Foreskin keratinocyte (primary cell): ENCODE measurements at places on chromosomes 6 and 20. TPM values are rescaled to one million over a fixed set of nuclear protein-coding genes. Genes with fewer than 3 reads are reported as not detected.

Gene RTN4IP1
- 10.7 and 12.9 TPM in 2 replicates for total RNA-seq

Gene ADAM33
- total RNA-seq: not detected in 2 replicates

Gene FOXQ1
- total RNA-seq: 2.8 and 4.5 TPM in 2 replicates

Gene SEC63
- 34.2 and 41.9 TPM in 2 replicates for total RNA-seq

Gene ABHD16B
- total RNA-seq: not detected in 2 replicates

DNA sequence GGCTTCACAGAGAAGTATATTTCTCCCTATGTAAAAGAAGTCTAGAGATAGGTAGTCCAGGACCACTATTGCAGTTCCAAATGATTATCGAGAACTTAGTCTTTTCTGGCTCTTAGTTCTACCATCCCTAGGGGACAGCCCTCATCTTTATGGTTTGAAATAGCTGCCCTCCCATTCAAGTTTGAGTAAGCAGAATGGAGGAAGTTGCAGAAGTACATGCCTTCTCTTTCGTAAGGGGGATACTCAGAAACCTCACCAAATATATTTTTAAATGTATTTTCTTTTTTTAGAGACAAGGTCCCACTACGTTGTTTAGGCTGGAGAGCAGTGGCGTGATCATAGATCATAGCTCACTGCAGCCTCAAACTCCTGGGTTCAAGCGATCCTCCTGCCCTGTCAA is 236.8 kb upstream of the RREB1 start:
- DNase-seq: no peak

- DNase-seq: no peak
Observed at GRCh38 chr6:78896227-78896626, 28.9 kb downstream of the IRAK1BP1 start.

GRCh38 chr6:134007077-134007476 is 45.3 kb downstream of the SLC2A12 start:
- DNase-seq: no peak

- no peak for DNase-seq
Observed at GRCh38 chr6:20126789-20127653, 85.2 kb downstream of the MBOAT1 start.

DNA sequence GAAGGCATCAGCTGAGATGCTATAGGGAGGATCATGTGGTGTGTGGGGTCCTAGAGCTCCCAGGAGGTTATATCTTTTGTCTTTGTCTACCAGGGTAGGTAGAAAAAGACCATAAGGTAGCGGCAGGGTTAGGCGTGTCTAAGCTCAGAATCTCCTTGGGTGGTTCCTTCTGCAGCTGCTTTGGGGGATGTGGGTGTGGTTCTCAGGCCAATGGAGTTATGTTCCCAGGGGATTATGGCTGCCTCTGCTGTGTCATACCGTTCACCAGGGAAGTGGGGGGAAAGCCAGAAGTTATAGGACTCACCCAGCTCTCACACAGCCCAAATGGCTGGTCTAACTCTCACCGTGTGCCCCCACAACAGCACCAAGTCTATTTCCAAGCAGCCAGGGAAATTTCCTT is 107.4 kb upstream of the ADGRB3 start:
- DNase-seq: no peak

DNA sequence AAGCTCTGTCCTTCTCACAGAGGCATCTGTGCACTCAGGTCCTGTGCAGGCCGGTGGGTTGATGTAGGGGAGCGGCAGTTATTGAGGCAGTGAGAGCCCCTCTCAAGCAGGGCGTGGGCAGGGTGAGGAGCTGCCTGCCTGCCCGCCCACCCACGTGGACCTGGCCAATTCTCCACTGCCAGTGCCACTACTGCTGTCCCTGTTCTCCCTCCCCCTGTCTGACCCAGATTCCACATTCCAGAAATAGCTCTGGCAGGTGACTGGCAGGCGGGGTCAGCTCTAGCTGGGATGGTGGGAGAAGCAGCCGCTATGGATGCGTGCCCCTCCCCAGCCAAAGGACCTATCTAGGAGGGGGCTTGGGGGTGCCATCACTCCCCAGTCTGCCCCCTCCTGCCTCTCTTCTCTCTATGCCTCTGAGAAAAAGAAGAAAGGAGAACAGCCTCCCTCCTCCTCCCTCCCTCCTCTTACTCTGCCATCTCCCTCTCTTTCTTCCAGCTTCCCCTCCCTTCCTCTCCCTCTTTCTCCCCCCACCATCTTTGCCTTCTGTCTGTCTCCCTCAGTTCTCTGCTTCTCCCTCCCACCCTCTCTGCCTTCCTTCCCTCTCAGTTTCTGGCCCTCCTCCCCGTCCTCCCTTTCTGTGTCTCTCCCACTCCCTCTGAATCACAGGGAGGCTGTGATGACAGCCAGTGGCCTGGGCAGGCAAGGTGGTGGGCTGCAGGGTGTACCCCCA is 86.5 kb upstream of the MYL9 start:
- DNase-seq: no peak

- DNase-seq: peak; percentile 72
Observed at GRCh38 chr20:23096986-23097520, 10.9 kb upstream of the CD93 start.

DNA sequence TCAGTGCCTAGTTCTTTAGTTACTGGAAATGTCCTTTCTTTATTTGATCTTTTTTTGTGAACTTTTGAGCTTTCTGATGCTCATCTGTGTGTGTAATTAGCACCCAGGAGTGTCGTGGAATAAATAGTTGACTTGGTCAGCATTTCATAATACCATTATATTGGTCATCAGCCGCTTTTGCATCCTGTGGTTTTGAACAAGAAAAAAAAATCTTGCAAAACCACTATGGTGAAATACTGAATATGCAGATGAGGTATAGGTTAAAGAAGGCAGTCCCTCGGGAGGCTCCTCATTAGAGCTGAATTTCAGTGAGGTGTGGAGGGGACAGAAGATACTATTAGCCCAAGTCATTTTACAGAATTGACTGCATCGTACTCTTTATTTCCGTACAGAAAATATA is 90.1 kb downstream of the FOXO3 start:
- peak; percentile 66 for DNase-seq

DNA sequence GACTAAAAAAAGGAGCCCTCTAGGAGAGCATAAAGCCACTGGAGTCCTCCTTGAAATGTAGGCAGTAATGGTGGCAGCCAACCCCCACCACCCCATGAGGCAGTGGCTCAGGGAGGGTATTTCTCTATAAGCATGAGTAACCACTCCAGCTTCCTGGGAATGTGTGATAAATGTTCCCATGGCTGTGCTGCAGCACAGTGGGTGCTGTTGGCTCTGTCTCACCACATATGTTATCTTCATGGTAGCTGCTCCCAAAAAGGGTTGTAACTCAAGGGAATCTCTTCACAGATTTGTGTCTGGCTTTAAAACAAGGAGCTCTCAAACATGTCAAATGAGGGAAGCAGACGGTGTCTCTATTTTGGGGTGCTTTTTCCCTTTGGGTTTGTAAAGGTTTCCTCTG is 7.5 kb upstream of the PHACTR1 start:
- DNase-seq: peak; percentile 15

GRCh38 chr20:50425076-50425475 is 85.1 kb upstream of the PTPN1 start:
- DNase-seq: no peak

DNA sequence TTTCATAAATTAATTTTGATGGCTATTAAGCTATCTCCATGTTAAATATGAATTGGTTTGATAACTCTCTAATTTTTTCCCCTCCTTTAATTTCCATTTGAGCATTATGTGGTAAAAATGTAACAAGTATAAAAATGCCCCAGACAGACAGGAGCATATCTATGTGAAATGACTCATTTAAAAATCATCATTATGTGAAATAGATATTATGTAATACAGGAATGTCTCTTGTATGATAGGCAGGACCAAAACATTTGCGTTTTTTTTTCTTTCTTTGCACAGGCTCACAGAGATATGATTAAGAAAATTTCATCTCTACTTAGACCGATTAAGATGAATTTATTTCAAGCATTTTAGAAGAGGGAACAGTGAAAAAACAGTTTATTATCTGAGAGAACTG is 95.8 kb downstream of the AKAP7 start:
- DNase-seq: peak; percentile 25

DNA sequence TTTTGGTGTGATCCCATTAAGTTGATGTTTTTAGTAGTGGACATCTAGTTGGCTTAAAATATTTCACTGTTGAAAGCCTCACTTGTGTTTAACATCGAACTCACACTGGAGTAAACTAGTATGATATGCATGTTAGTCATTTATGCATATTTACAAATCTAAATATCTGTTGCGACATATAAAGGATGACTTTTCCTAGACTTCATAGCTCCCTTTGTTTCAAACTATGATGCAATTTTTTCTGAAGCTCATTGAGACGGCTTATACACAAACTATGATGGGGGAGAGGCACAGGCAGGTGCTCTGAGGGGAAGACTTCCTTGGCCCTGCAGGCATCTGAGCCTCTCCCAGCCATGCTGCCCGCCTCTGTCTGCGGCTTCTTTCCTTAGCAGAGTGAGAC is 11.8 kb upstream of the FOXC1 start:
- DNase-seq: no peak

DNA sequence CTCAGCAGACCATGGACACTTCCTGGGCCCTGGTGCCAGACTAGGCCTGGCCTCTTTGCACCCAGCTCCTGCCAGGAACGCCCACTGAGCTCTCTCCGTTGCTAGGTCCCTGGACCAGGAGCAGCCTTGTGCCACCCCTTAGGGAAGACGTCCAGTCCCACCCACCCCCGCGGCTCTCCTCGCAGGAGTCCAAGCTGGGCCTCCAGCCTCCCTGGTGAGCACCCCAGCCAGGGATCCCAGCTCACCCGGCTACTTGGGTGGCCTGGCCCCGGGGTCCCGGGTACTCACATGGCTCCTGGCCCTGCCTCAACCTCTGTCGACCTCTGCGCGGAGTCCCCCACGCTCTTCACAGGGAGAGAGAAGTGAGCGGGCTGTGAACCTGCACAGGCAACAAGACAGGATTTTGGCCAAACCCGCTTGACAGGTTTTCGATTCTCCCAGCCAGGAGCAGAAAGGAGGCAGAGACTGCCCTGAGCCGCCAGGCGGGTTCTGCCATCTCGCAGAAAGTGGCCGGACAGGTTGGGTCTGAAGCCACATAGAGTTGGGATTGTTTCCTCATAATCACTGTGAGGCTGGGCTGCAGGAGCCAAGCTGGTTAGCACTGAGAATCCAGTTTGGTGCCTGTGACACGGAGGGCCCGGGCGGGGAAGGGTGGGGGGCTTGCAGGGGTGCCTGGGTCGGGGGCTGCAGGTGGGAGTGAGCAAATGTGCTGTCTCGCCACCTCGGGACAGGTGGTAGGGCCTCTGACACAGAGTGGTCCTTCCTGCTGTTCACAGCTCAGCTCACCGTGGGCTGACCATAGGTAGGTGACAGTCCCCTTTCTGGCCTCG is at the start of gene RBBP8NL:
Gene RBBP8NL, minus strand, starts transcription at position 368 of the 830 bp plus-strand sequence. CDS start 7,892 bp downstream, outside the sequence.
- peak; percentile 86 for DNase-seq

DNA sequence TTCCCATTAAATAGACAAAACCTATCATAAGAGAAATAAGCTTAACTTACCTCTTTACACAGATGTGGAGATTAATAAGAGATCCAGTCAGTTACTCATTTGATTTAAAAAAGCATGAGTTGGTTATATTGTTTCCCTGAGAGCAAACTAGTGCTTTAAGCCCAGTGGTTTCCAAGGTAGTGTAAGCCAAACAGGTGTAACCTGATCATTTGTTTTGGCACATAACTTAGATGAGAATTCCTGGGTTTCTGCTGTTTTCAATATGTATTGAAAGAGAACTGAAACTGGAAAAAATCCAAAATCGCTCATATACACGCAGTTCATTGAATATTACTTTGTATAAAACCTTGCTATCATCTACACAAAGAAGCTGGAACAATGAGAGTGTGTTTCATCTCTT is 30.5 kb upstream of the SMIM8 start:
- DNase-seq: no peak

- DNase-seq: no peak
Observed at GRCh38 chr20:47202733-47203667, 153.5 kb downstream of the ZMYND8 start.

GRCh38 chr6:20479526-20479925 is 54.7 kb upstream of the CDKAL1 start:
- DNase-seq: no peak

DNA sequence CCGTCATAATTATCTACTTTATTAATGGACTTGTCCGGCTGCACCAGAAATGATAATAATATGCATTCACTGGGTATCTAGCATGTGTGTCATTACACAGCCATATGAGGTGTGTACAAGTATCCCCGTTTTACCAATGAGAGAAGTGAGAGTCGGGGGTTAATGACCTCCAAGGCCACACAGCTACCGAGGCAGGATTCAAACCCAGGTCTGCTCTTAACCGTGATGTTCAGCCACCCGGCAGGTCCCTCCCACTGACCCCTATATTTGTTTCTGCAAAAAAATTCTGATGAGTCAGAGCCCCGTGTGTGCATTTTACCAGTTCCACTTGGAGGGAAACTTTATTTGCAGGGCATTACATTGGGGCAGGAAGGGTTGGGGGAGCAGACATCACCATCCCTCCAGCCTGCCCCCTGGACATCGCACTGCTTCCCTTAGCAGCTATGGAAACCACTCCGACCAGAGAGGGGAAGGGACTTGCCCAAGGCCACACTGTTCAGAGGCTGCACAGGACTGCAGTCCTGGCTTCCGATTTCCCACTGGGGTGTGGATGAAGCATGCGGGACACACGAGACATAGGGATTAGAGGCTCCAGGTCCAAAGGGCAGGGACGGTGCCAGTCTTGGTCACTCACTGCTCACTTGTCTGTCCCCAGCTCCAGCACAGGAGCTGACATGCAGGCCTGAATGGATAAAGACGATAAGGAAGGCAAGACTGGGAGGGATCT is 10.1 kb upstream of the SRC start:
- DNase-seq: no peak
